Activated T-cell treated with anti-CD3 and anti-CD28 coated beads, Interleukin-2, amount 50 U/mL, for 72 hours (primary cell): ENCODE measurements at places on chromosomes 16 and 17.

- no peak for DNase-seq
These were observed 64.8 kb upstream of the ADAMTS18 start for GRCh38 chr16:77499373-77500285.

- DNase-seq = no peak
These were observed 221.0 kb downstream of the UTP18 start for GRCh38 chr17:51481370-51481769.

DNA sequence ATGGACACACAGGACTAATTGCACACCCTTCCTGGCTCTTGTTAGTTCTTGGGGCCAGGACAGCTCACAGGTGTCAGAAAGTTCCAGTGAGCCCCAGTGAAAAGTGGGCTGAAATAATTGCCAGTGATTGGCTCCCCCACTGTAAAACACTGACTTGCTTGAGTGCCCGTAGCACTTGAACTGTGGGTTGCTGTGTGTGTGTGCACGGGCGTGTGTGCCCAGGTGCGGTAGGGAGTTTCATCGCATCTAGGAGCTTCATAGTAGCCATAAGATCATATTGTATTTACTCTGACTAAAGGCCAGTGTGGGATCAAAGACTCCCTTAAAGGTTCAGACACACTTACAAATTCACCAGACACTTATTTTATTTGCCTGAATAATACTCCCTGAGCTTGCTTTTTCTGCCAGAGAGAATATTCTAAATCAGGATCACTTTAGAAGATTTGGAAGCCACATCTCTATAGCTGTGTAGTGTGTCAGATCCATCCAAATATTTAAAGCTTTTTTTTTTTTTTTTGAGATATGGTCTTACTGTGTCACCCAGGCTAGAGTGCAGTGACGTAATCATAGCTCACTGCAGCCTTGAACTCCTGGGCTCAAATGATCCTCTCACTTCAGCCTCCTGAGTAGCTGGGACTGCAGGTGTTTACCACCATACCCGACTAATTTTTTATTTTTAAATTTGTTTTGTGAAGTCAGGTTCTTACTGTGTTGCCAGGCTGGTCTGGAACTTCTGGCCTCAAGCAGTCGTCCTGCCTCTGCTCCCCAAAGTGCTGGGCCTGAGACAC lies 11.4 kb downstream of the UNK start:
- DNase-seq = no peak

DNA sequence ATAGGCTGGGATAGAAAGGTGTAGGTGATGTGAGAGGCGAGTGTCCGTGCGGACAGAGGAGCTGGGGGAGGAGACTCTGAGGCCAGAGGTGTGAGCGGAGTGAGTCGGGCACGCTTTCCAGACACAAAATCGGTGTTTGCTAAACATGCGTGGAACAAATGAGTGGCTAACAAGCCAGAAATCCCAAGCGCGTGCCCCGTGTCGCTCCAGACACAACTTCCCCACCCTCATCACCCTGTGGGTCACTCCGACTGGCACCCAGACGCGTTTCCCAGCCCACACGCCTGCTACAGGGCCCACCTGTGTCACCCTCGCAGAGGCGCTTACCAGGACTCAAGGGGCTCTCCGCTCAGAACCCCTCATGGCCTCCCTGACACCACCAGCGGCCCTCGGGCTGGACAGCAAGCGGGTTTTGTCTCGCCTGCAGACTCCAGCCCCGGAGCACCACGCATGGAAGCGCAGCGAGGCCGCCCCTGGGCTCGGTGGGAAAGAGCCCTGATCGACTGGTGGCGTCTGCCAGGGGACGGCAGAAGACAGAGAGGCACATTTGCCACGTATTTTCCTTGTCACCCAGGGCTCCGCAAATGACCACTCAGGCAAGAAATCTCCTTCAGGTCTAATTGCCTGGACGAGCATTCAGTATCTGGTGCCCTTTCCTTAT lies 6.0 kb upstream of the RPH3AL start:
- DNase-seq = no peak

- DNase-seq = no peak
These were observed 73.8 kb upstream of the METRNL start for GRCh38 chr17:83005639-83006038.
